ENCODE measurements at places on chromosomes 16 and 17. TPM values are rescaled to one million over a fixed set of nuclear protein-coding genes. Genes with fewer than 3 reads are reported as not detected.

Gene CCL17
- total RNA-seq, result not detected

Gene GPR142
- not detected for total RNA-seq

Gene CLEC3A
- total RNA-seq, result not detected

Gene TMIGD1
- not detected for total RNA-seq

Gene CDRT15
- not detected for total RNA-seq

Gene ANKRD13B
- 23.1 TPM for total RNA-seq

Gene TRPV3
- 0.74 TPM for total RNA-seq

Gene KRT33B
- not detected for total RNA-seq

Gene CCDC200
- not detected for total RNA-seq

Gene TEKT1
- 2.0 TPM for total RNA-seq

Gene ARHGAP23
- 82.4 TPM for total RNA-seq

Gene FNDC8
- not detected for total RNA-seq

Gene SLC35G6
- total RNA-seq, result not detected

Gene BCO1
- not detected for total RNA-seq

Gene LGALS9B
- total RNA-seq, result not detected

Gene ACAP1
- 0.25 TPM for total RNA-seq

Gene BEAN1
- 3.9 TPM for total RNA-seq

Gene CCL16
- not detected for total RNA-seq

Gene LPO
- total RNA-seq, result under 0.01 TPM

Gene CDH8
- total RNA-seq, result 41.6 TPM

Gene PRSS8
- total RNA-seq, result not detected

Gene CCL14
- total RNA-seq, result not detected

Gene SIRT7
- 8.6 TPM for total RNA-seq

Gene NPIPA2
- not detected for total RNA-seq

Gene GUCY2D
- 0.25 TPM for total RNA-seq

Gene CLEC19A
- total RNA-seq, result not detected

Gene SPIRE2
- total RNA-seq, result 14.8 TPM

Gene GRIN2C
- total RNA-seq, result 0.98 TPM

Gene NAGS
- 0.25 TPM for total RNA-seq

Gene ABCA6
- total RNA-seq, result 1.7 TPM

Gene DYNLRB2
- total RNA-seq, result 1.7 TPM

Gene BCL6B
- total RNA-seq, result 1.5 TPM

Gene CORO1A
- 19.2 TPM for total RNA-seq

Gene GAS2L2
- 0.25 TPM for total RNA-seq

Gene CX3CL1
- 4.4 TPM for total RNA-seq

Gene CES1
- total RNA-seq, result 2.2 TPM

Gene MYH2
- under 0.01 TPM for total RNA-seq

Gene SPN
- 0.25 TPM for total RNA-seq

Gene B4GALNT2
- not detected for total RNA-seq

Gene XYLT2
- total RNA-seq, result 4.2 TPM

Gene SSTR5
- not detected for total RNA-seq

Gene ZNF423
- 10.6 TPM for total RNA-seq

Gene LRRC37A
- total RNA-seq, result 3.0 TPM

Gene ZNF205
- total RNA-seq, result 14.5 TPM

Gene CSH2
- not detected for total RNA-seq

Gene DLX4
- not detected for total RNA-seq

Gene KRTAP4-3
- not detected for total RNA-seq

Gene CCL15
- not detected for total RNA-seq

Gene TPSG1
- total RNA-seq, result not detected

Gene CEP112
- total RNA-seq, result 7.4 TPM

Data from temporal lobe (tissue), 4 donors.